EH (cell line): ENCODE measurements at places on chromosomes 11 and 22.

DNA sequence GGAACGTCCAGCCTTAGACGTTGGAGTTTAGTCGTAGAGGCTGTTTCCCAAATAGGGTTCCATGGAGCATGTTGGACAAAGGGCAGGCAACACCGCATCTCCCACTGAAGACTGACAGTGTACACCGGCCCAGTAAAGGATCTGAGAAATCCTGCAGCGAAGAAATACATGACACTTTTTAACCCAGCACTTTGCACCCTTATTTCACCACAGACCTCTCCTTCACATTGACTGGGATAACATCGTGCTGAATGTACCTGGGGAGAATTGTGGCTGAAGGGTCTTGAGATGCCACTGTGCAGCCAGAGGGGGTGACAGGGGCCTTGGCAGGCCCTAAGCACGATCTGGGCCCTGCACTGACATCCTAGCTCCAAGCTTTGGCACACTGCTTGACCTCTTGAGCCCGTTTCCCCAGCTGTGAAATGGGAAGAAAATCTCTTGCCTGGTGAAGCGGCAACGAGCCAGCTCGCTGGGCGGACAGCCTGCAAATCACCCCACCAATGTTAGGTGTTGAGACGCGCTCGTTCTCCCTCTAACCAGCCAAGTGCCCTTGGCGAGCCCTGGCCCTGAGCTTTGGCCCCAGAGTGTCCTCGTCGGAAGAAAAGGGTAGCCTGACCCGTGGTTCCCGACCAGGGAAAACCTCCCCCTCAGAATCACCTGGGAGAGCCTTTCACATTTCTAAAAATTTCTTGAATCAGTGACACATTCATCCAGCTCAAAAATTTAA is 13.4 kb downstream of the CD5 start:
- DNase-seq, result no peak

GRCh38 chr22:24338726-24339451 is 68.3 kb downstream of the SPECC1L start:
- DNase-seq, result peak; percentile 63

DNA sequence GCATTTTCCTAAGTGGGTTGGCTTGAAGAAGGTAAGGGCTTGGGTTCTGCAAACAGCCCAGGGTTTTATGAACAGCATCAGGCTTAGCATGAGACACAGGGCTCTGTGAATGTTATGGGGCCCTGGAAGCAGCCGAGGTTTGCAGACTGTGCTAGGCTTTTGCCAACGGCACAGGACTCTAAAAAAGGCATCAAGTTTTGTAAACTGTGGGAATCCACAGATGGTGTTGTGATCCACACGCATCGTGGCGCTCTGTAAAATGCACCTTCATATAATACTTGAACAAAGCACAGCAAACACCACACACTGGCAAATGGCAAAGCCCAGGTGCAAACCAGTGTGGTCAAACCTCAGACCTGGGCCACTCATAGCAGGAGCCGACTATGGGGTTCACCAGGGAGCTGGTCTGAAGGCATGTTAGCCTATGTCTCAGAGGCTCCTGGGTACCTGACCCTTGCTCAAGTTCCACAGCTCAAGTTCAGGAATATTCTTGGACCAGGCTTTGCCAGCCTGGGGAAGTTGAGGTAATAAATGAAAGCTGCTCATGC is 2.4 kb upstream of the SLCO2B1 start:
- DNase-seq, result no peak

GRCh38 chr11:15161790-15162189 is 47.1 kb downstream of the INSC start:
- DNase-seq, result peak; percentile 41

- DNase-seq, result no peak
Observed at GRCh38 chr11:115535781-115536180, 31.6 kb upstream of the CADM1 start.

- DNase-seq, result no peak
Observed at GRCh38 chr11:125413226-125413625, 82.8 kb downstream of the FEZ1 start.
